ENCODE measurements at places on chromosomes 4 and X. TPM values are rescaled to one million over a fixed set of nuclear protein-coding genes. Genes with fewer than 3 reads are reported as not detected.

DNA sequence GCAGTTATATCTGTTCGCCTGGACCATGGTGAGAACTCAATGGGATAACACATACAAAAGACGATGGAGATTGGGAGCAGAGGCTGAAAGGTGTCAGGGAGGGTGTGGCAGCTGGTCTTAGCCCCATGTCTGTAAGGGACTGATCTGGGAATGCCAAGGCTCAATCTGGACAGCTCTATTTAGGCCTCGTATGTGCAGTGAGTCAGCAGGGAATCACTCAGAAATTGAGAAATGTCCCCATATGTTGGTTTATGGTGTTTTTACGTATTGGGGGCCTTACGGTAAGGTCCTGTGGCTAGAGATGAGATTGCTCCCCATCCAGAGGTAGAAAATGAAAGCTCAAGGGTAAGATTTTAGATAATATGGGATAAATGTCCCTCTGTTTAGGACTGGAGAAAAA is 71.4 kb upstream of the TTC29 start:
- H3K27ac ChIP-seq: no peak overlapping the region
- H3K4me1 ChIP-seq: no peaks in the 10 kb centered on the region
- no peak for DNase-seq
- no peaks in the 10 kb centered on the region for H3K27me3 ChIP-seq
- H3K4me3 ChIP-seq: no peak overlapping the region

DNA sequence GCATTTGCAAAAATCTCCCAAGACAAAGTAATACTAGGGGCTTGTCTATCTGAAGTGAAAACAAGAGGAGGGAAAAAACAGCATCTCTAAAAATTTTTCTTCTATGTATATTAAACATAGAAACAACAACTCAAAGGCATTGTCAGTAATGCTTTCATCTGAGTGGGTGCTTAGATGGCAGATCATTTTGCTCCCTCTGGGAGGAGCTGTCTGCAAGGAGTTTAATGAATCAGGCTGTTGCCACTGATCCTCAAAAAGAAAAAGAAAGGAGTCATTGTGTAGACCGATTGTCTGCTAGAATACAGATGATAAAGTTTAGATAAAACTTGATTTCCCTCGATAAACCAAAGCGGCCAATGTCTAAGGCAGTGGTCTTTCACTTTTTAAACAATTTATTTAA is 49.7 kb upstream of the KLHL8 start:
- no peaks in the 10 kb centered on the region for H3K4me1 ChIP-seq
- no peaks in the 10 kb centered on the region for H3K36me3 ChIP-seq
- no peak overlapping the region for H3K27ac ChIP-seq
- DNase-seq: no peak
- H3K27me3 ChIP-seq: peaks cover 4% of the 10 kb centered on the region

- peak overlapping the region; percentile 50 for H3K27ac ChIP-seq
- H3K27me3 ChIP-seq: no peaks in the 10 kb centered on the region
- H3K36me3 ChIP-seq: no peaks in the 10 kb centered on the region
- peaks cover 21% of the 10 kb centered on the region for H3K4me1 ChIP-seq
- H3K4me3 ChIP-seq: no peak overlapping the region
These were observed 248.7 kb downstream of the ARHGAP10 start for GRCh38 chr4:147980586-147980985.

SLC7A11 gene
- 13.8 TPM for total RNA-seq
